ENCODE measurements at places on chromosomes 7 and 10.

DNA sequence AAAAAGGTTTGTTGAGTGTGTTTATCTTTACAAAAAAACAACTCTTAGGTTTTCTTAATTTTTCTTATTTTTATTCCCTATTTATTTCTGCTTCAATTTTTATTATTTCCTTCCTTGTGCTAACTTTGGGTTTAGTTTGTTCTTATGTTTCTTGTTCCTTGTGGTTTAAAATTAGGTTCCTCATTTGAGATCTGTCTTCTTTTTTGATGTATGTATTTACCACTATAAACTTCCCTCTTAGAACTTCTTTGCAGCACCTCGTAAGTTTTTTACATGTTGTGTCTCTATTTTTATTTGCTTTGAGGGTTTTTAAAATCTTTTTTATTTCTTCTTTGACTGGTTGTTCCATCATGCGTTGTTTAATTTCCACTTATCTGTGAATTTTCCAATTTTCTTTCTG is 1217.1 kb upstream of the CELF2 start:
- no peak for DNase-seq

GRCh38 chr7:70763961-70764691 is 367.8 kb upstream of the GALNT17 start:
- DNase-seq, result peak; percentile 50

- DNase-seq, result no peak
Measured at GRCh38 chr7:156768698-156769472, 124.1 kb downstream of the LMBR1 start.

DNA sequence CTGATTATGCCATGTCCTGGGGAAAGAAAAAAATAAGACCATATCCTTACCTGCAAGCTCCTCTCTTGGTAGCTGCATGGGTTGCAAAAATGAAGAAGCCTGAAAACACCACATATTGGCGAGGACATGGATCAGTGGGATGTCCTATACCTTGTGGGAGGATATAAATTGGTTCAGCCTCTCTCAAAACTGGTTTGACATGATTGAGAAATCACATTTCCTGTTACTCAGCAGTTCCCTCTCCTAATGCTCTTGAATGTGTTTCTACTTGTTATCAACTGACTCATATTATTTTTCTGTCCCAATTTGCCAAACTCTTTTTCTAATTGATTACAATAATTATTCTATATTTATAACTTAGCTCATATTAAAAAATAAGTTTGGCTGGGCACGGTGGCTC is 380.2 kb downstream of the EXOC4 start:
- DNase-seq, result no peak

DNA sequence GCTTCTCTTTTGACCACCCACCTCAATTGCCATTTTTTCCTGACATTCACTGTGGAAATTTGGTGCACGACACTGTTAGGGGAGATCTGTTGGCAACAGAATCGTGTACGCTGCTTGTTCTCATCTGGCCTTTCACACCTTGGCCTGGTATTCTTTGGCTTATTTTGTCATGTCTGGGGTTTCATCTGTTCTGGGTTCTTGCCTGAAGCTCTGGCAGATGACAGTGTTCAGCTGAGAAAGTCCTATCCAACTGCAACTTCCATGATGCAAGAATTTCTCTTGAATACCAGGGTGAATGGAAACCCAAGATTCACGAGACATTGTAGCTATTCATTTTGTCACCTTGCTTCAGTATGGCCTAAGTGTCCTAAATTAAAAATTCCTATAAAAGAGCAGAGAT is 82.6 kb upstream of the CELF2 start:
- no peak for DNase-seq

DNA sequence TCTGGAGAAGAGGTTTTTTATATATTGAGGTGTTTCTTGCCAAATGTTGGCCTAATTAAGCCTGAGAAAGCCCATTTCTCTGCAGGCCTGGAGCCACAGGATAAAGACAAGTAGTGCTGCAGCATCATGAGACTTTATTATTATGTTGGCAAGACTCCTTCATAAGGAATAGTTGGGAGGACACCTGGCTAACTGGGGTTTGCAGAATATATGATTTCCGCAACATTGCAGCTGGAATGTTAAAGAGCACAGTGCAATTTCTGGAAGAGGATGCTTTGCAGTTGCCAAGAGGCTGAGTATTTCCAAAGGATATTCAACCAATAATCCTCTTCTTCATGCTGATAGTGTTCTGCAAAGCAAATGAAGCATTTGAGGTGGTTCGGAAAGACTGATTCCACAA is 1512.8 kb upstream of the LRRTM3 start:
- DNase-seq, result no peak

GRCh38 chr7:34131371-34131770 is 226.0 kb downstream of the BMPER start:
- no peak for DNase-seq

GRCh38 chr10:78700816-78701520 is 367.8 kb upstream of the ZMIZ1 start:
- no peak for DNase-seq

DNA sequence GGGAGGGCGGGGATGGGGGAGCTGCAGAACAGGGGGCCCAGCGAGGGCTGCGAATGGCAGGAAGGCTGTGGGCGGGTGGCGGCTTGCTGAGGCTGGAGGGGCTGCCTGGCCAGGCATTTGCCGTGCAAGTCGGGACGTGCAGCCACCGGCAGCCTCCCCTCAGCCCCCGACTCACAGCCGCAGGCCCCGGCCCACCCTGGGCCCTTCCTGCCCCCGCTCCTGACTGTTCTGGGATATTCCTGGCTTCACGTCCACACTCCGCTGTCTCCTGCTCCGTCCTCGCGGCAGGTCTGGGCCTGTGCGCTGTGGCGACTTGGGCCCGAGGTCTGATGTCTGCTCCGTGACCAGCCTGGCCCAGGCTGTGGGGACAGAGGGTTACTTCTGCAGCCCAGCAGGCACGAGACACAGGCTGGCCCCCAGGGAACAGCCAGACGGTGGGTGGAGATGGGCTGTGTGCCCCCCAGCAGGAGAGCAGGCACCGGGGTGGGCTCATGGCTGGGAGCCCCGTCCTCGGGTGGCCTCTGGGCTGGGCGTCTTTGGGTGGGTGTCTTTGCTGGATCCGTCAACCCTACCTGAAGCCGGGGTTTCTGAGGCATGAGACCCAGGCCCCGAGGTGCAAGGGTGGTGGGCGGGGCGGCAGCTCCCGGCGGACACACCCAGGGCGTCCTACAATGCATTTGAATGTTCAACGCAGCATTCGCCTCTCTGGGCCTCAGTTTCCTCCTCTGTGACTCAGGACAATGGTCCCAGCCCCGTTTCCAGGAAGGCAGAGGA is 86.5 kb downstream of the FOXL3 start:
- no peak for DNase-seq

GRCh38 chr10:7906128-7906527 is 87.8 kb downstream of the TAF3 start:
- DNase-seq, result no peak

GRCh38 chr10:85623342-85623741 is 743.3 kb downstream of the GRID1 start:
- no peak for DNase-seq

DNA sequence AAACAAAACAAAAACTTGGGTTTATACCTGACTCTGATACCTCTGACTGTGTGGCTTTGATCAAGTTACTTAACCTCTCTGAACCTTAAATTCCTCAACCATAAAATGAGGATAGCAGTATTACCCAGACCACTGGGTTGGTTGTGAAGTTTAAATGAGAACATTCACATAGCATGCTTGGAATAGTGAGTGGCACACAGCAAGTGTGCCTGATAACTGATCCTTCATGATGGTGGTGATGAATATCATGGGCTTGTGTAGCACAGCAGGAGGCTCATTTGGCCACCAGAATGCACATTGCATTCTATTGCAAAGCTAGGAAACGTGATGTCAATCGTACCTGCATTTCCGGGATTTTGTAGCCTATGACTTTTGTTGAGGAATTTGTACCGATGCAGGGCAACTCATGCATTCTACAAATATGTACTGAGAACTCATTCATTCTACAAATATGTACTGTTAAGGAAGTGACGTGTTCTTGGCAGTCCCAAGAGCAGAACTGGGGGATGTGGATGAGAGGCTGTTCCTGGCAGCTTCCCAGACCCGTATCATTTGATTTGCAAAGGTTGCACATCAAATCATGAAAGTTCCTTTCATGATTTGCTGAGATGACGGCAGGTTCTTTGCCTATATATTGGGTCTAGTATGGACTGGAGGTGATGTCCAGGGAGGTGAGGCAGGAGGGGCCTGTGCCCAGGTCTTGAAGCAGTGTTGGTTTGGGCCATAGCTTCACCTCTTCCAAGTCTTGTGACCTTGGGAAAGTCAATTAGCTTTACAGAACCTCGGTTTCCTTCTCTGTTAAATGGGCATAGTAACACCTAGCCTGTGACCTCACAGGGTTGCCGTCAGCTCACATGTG is 94.6 kb upstream of the SMNDC1 start:
- DNase-seq, result no peak

DNA sequence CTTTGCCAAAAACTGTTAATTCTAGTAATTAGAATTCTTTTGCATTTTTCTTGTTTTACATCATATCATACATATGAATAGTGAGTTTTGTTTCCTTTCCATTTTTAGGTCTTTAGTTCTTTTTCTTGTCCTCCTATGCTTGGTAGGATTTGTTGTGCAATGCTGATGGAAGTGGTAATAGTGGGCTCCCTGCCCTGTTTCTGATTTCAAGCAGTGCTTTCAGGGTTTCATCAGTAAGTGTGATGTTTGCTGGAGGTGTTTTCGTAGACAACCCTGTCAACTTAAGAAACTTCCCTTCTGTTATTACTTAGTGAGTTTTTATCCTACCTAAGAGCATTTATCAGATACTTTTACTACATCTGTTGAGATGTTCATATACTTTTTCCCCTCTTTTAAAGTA is 50.5 kb downstream of the CSGALNACT2 start:
- DNase-seq, result no peak

DNA sequence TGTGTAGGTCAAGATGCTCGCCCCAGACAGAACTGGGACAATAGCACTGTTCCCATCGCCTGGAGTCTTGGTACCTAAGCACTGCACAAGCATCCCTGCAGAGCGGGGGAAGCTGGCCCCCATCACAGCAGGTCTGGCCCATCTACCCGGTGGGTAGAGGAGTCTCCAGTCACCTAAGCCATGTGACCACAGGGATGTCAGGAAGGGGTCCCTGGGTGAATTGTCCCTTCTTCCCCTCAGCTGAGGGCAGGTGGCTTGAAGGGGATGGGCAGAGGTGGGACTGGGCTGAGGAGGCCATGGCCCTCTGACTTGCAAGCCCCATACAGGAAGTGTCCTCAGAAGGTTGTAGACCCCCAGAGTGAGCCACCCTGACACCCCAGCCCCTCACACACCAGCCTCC is 39.7 kb downstream of the FRMPD2 start:
- no peak for DNase-seq

DNA sequence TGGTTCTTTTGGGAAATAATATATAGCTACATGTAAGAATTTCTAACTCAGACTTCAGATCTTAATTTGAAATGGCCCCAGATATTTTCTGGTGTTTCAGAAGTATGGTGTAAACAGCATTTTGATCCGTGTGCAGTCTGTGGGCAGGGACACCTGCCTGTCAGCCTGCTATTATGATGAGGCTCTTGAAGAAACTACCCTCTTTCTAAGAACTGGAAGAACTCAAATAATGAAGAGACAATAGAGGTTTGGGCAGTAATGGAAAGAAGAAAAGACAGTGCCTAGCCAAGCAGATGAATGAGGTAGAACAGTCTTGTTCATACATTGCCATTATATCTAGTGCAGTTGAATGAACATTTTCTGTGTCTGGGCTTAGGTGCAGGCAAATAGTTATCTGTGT is 256.6 kb downstream of the ARHGAP21 start:
- no peak for DNase-seq

All from stimulated activated naive CD4-positive, alpha-beta T cell treated with Interleukin-2 at 50 U/mL for 16 hours (primary cell).